ENCODE measurements at places on chromosomes 11 and 22.

GRCh38 chr11:115408036-115408921 lies 95.9 kb downstream of the CADM1 start:
- no peak for DNase-seq

DNA sequence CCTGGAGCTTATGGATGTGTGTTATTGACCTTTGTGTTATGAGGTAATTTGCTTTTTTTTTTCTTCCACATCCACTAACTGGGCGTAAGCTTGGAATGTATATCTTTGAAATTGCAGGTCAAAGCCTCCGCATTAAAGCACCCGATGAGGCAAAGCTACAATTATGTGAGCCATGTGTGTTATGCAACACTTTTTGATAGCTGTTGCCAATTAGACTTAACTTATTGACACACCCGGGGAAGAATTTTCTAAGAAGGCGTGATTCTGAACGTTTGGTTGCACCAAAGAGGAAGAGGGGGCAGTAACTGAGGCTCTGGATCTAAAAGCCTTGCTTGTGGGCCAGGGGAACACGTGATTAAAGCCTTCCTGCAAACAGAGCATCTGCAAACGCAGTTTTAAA lies 610 bp upstream of the TEX12 start:
- DNase-seq, result no peak

- no peak for DNase-seq
Measured at GRCh38 chr11:112498701-112499100, 238.0 kb upstream of the PLET1 start.

GRCh38 chr11:71568704-71569349 lies 3.5 kb downstream of the KRTAP5-10 start:
- no peak for DNase-seq

GRCh38 chr11:12163181-12163941 lies 53.0 kb downstream of the MICAL2 start:
- DNase-seq, result no peak

DNA sequence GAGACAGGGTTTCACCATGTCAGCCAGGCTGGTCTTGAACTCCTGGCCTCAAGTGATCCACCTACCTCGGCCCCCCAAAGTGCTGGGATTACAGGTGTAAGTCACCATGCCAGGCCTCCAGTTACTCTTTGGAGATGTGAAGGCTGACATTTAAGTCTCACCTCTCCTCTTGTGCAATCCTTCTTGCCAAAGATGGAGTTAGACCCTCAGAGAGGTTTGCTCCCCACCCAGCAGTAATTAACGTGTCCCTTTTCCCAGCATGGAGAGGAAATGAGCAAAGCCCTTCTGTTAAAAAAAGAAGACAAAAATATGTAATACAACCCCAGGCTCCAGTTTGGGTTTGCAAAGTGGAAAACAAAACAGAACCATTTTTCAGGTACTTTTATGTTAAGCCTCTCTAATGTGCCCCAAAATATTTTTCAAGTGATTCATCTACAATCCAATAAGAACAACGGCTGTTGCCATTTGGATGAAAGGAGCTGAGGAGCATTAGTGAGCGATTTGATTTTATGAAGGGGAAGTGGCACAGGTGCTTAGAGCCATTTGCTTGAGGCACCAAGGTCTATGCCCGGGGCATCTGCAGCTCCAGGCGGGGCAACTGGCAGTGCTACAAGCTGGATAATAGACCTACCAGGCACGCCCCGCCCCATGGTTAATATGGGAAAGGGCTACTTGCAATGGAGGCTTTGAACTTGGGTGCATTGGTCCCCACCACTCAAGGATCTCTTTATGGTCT lies 57.2 kb downstream of the GRIK4 start:
- DNase-seq, result no peak

- peak; percentile 36 for DNase-seq
Measured at GRCh38 chr22:31313366-31314147, 21.3 kb upstream of the PIK3IP1 start.

DNA sequence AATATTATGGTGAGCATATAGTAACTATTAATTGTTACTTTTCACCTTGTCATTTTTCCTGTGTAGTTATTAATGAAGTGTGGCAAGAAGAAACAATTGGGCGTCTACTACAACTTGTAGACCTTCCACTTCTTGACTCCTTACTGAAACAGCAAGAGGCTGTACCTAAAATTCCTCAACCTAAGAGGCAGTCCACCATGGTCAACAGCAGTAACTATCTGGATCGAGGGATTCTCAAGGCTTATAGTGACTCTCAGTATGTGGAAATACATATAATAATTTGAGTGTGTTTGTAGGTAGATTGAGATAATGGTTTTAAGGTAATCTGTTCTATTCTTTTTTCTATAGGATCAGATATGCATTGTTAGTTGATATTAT lies 10.8 kb upstream of the TCP11L1 start:
- no peak for DNase-seq

DNA sequence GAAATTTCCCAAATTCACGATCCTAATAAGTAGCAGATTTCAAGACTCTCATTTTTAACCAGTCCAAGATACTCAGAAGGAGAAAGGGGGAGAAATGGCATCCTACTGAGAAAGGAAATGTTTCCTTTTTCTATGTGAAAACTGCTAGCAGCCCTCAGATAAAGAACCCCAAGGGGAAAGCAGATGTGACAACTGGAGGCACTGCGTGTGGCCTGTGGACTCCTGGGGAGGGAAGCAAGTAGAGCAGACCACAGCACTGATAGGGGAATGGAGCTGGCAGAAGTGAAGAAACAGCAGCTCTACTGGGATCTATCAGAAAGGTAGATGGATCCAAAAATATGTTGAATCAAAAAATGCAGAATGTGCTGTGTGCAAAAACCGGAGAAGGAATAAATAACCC lies 239.7 kb upstream of the API5 start:
- DNase-seq, result no peak

DNA sequence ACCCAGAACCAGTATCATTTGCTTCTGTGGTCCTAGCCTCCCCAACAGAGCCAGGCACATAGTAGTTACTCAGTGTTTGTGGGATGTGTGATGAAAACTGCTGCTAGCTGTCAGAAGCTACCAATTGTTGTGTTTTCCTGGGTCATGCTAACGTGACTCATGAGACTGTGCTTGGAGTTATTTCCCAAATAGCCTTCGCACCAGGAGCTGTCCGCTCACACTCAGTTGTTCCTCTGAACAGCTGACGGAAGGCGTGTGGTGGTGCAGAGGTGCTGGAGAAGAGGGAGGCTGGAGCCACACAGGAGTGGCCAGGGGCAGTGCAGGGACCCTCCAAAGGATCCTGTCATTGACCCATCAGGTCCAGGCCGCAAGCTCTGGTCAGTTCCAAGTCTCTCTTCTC lies 53.9 kb upstream of the TBCEL start:
- DNase-seq, result no peak

DNA sequence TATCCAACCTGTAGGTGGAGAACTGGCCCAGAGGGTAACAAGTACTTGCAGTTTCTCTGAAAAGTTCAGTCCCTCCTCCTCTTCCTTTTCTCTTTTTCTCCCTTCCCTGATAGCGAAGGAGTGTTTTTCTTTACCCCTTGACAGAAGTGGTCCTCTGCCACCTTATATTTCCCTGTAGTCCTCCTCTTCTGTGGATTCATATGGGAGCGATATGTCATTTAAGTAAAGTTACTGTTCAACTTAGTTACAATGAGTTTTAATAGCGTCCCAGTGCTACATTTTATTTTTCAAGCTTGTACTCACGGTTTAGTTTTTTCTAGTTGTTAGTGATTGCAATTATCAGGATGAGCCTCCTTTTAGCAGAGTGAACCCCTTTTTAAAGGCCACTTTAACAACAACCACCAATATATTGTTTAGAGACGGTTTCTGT lies 1.4 kb downstream of the PCF11 start:
- DNase-seq, result no peak

DNA sequence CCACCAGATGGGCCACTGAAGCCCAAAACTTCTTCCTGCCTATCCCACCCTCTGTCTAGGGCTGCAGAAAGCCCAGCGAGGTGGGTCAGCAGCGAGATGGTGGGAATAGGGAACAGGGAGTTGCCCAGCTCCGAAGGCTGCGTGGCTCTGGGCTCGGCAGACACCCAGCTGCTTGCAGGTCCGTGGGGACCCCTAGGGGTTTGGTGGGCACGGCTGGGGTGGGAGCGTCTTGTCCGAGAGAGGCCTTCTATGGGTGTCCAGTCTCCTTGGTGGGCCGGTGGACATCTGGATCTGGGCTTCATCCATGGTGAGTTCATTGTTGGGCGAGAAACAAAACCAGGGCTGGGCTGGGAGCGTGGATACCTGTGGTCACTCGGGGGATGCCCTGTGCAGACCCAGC lies 1211.0 kb downstream of the BRD1 start:
- no peak for DNase-seq

DNA sequence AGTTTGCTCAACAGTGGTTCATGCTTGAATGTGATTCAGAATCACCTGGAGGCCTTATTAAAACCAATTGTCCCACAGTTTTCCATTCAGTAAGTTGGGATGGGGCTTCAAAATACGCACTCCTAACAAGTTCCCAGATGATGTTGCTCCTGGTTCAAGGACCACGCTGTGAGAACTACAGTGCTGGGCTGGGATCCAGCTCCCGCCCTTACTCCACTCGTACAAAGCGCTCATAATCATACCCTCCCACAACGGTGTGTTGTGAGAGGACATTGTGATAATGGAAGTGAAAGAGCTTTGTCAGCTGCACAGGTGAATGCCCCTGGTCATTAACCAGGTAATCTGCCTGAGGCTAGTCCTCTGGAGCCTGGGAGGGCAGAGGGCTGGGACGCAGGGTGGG lies 1.3 kb upstream of the CD82 start:
- DNase-seq, result no peak

GRCh38 chr11:57308426-57309060 lies 16.2 kb downstream of the TNKS1BP1 start:
- DNase-seq, result no peak

GRCh38 chr22:24189249-24190158 lies 8.2 kb downstream of the SUSD2 start:
- no peak for DNase-seq

- DNase-seq, result no peak
Measured at GRCh38 chr11:81772166-81772565, 961.5 kb downstream of the FAM181B start.

DNA sequence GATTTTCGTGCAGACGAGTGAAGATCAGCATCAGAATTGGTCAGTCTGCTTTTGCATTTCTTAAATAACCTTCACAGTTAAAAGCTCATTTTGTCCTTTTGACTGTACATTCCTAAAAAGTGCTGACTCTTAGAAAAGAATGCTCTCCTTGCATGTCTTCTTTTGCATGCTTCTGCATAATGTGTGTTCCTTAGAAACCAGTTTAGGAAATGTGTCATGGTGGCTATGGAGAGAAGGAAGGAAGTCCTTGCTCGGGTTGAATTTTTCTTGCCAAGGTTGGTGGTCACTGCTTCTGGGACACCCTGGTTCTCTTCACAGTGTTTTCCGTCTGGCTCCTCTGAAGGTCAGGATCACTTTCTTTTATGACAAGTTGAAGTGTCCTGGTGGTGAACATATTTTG lies 6.8 kb downstream of the AP2A2 start:
- DNase-seq, result no peak

DNA sequence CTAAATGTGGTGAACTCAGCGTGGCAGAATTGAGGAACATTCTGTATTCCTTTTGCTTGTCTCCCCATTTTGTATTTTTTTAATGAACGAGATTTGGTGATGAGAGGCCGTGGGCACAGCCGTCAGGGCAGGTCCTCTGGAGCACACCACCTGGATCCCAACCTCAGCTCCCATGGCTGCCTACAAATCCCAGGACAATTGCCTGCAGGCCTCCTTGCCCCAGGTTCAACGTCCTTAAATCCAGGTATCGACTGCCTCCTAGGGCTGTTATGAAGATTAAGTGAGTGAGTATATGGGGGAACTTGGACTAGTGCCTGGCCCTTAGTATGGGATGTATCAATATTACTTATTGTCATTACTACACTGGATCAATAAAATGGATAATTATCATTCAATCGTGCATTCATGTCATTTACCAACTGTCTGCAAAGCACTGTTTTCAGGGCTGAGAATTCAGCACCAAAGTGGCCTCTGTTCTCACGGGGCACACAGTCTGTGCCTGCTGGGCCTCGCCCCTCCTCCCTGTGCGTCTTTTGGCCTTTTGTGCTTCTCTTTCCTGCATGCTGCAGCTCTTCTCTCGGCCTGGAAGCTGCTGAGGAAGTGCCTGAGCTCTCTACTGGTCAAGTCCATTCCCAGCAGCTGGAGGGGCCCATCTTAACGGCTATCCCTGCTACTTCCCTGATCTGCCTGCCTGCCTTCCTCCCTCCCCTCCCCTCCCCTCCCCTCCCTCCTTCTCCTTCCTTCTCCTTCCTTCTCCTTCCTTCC lies 1343.7 kb downstream of the BRD1 start:
- DNase-seq, result no peak

DNA sequence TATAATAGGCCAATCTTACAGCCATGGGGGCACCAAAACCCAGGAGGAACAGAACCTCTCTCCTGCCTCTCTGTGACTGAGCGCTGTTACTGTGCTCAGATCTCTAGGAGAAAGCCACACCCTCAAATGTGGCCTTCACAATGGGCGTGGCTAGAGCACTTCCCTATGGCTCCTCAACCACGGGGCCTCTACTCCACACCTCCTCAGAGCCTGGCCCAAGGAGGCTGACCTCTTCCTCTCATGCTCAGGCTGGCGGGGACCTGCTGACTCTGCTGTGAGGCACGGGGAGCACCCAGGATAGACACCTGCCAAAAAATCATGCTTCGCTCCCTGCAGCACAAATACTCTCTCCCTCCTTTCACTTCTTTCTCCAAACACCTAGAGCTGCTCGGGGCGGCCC lies 41.0 kb downstream of the C11orf58 start:
- DNase-seq, result no peak

DNA sequence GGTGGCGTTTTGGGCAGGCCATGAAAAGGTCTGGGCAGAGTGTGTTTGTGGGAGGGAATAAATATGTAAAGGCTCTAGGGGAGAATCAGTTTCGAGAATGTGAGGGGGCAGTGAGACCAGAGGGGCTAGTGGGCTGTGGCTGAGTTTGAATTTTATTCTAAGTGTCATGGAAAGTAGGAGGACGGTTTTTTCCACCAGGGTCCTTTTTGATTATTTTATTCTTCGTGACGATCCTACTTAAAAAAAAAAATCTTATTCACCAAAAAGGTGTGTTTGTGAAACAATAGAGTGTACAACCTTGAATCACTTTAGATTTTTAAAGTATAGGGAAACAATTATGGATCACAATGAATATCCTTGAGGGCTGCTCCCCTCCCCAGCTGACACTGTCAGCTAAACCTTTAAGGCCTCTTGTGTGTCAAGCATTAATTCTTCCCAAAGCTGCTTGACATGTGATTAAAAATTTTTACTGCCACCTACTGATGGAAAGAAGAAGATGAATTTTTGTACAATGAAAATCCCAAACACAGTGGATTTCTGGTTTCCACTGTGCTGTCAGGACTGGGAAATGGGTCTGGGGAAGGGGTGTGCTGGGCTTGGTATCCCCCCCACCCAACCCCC lies 107.5 kb upstream of the OR4B1 start:
- no peak for DNase-seq
